Uterus (tissue), 4 donors: ENCODE measurements at places on chromosomes 2 and 18. TPM values are rescaled to one million over a fixed set of nuclear protein-coding genes. Genes with fewer than 3 reads are reported as not detected.

The STPG4 gene
- total RNA-seq: not detected

The LYG2 gene
- total RNA-seq: not detected

DNA sequence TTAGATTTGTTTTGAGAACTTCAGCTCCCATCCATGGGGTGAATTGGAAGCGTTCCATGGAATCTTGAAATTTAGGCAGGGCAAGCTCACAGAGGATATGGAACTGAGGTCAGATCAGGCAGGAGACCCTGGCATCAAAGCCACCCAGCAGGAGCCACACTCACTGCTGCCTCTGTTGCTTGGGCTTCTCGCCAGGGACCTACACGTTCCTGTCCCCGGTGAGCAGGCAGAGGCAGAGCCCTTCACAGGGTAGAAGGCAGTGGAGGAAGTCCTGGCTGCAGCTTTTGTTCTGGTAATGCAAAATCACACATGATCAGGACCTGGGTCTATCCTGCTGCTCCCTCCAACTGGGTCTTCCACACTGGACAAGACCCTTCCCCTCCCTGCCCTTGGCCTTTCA lies 42.1 kb downstream of the CAPN13 start:
- no peak for DNase-seq

DNA sequence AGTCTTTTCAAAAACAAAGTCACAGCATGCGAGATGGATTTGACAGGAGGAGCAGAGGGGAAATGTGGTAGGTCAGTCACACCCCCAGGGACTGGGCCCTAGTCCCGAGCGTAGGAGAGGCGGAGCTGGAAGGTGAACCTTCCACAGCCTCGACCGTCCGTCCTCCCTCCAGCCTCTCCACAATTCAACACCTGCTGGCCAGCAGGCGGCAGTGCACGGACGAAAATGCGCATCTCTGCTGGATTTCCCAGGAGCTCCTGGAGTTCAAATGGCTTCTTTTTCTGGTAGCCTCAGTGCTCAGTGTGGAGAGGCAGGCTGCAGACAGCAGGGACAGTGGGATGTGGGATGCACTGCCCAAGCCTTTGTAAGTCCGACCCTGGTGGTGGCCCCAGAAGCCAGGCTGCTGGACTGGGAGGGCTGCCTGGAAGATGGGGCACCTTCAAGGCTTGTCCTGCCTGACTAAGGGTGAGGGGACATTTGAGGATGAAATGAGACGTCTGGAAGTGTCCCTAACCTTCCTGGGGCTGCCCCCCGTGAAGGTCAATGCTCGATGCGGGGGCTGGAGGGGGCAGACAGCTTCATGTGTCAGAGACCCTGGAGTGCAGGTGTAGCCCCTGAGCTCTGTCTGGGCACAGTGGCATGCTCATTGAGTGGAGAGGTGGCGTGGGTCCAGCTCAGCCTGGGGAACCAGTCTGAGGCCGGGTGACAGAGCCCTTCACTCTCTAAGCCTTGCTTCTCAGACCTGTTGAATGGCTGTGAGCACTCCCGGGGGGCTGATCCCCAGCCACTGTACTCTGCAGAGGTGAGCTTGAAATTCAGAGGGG lies 189.5 kb downstream of the TFCP2L1 start:
- no peak for DNase-seq
